SJCRH30 (cell line): ENCODE measurements at places on chromosomes 6 and 20. TPM values are rescaled to one million over a fixed set of nuclear protein-coding genes. Genes with fewer than 3 reads are reported as not detected.

The PNPLA1 gene
- total RNA-seq = not detected in 2 replicates

DNA sequence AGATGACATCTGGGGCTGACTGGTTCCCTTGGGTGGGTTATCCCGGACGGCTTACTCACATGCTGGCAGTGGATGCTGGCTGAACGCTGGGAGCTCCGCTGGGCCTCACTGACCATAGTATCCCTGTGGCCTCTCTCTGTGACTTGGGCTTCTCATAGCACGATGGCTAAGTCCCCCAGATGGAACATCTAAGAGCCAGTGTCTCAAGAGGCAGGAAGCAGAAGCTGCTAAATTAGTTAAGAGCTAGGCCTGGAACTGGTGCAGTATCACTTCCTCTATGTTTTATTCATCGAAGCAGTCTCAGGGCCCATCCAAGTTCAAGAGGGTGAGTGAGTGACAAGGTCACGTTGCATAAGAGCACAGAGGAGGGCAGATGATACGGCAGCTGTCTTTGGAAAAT lies 116.5 kb upstream of the LAMP5 start:
- DNase-seq = no peak
- no peaks in the 10 kb centered on the region for H3K36me3 ChIP-seq
- no peaks in the 10 kb centered on the region for H3K4me1 ChIP-seq
- no peak overlapping the region for H3K27ac ChIP-seq

GRCh38 chr6:4946521-4946920 lies 57.3 kb downstream of the RPP40 start:
- H3K27me3 ChIP-seq = no peaks in the 10 kb centered on the region
- no peak overlapping the region for H3K27ac ChIP-seq
- no peak overlapping the region for H3K4me3 ChIP-seq
- DNase-seq = no peak
- peaks cover 8% of the 10 kb centered on the region for H3K36me3 ChIP-seq

GRCh38 chr6:84411060-84411629 lies 183.7 kb upstream of the CEP162 start:
- peaks cover 8% of the 10 kb centered on the region for H3K4me1 ChIP-seq
- no peaks in the 10 kb centered on the region for H3K27me3 ChIP-seq
- no peak overlapping the region for H3K27ac ChIP-seq
- no peaks in the 10 kb centered on the region for H3K36me3 ChIP-seq
